GM23338 (cell line): ENCODE measurements at places on chromosomes 3 and 15.

- DNase-seq: no peak
Measured at GRCh38 chr3:4825436-4826236, 153.6 kb upstream of the BHLHE40 start.

DNA sequence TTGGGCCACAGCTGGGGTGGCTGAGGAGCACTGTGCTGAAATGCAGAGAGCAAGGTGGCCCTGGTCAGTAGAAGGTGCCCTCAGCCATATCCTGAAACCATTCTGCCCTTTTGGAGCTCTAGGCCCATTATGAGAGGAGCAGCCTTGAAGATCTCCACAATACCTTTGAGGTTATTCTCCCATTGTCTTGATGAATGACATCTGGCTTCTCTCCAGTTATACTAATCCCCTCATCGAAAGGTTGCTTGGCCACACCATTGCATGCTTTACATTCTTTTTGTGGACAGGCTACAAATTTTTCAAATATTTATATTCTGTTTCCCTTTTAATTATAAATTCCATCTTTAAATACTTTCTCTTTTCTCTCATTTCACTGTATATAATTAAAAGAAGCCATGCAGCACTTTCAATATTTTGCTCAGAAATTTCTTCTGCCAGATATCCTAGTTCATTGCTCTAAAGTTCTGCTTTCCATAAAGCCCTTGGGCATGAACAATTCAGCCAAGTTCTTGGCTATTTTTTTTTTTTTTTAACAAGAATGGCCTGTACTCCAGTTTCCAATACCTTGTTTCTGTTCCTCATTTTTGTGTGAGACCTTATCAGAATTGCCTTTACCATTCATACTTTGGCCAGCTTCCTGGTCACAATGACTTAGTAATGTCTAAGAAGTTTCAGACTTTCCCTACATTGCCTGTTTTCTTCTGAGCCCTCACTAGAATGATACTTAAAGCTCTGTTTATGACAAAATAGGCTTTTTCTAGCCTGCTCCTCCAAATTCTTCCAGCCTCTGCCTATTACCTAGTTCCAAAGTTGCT lies 138.9 kb upstream of the SGO1 start:
- no peak for DNase-seq

- no peak for DNase-seq
Measured at GRCh38 chr3:30248423-30248822, 358.0 kb upstream of the TGFBR2 start.

DNA sequence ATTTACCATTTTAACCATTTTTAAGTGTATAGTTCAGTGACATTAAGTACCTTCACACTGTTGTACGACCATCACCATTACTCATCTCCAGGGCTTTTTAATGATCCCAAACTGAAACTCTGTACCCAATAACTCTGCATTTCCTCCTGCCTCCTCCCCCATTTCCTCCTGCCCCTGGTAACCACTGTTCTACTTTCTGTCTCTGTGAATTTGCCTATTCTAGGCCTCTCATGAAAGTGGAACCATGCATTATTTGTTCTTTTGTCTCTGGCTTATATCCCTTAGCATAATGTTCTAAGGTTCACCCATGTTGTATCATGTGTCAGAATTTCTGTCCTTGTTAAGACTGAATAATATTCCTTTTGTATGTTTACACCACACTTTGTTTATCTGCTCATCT lies 154.2 kb downstream of the MECOM start:
- no peak for DNase-seq

DNA sequence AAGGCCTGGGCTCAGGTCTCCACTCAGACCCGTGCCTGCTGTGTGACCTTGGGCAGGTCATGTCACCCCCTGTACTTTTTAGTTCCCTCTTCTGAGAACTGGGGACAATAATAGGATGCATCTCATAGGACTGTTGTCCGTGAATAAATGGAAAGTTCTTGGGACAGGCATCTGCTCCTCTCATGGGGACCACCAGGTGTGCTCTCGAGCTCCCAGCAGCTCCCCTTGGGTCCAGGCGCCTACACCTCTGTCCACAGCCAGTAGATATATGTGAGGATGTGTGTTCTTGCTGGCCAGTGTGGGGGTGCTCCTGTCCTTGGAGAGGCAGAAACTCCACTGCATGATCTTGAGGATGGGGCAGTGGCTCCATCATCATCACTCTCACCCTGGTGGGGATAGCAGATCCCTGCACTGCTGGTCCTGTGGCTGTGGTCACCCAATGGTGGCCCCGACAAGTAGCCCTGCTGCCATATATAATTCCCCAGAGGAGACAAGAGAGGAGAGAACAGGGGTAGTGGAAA lies 257.6 kb upstream of the TLE3 start:
- no peak for DNase-seq

DNA sequence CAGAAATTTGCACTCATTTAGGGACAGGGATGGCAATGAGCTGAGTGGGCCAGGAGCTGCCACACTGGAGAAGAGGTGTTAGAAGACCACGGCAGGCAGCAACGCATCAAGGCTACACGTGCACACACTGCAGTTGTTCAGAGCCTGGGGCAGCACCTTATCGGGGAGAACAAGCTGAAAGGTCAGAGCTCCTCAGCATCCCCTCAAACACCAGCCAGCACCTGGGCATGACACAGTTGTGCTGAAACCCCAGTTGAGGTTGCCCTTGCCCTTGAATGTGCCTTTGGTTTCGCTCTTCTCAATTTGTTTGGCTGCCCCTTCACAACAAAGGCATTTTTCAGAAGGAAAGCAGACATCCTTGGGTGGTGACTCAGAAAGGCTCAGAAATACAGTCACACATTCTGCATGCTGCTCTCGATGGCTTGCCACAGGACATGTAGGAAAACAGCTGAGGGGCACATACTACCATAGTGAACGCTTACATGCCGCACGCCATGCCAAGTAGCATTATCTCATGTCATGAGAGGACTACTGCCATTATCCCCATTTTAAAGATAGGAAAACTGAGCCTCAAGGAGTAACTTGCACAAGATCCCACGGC lies 57.6 kb downstream of the ST8SIA2 start:
- DNase-seq: no peak

DNA sequence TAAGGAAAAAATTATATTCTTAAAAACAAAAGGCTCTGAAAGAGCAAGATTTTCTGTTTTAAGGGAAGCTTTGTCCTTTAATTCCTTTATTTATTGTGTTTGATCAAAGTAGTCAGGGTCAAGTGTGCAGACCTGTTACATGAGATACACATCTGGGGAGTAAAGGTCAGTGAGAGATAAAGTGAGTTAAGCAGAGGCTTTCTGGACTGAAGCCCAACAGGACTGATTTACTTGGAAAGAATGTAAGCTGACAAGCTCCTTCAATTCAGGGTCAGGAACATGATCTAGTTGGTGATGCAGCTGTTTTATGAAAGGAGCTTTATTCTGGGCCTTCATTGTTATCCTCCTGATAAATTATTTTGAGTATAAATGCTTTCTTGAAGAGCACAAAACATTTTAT lies 20.7 kb upstream of the OTOL1 start:
- DNase-seq: no peak

- DNase-seq: no peak
Measured at GRCh38 chr3:172592898-172593669, 69.9 kb upstream of the TNFSF10 start.

DNA sequence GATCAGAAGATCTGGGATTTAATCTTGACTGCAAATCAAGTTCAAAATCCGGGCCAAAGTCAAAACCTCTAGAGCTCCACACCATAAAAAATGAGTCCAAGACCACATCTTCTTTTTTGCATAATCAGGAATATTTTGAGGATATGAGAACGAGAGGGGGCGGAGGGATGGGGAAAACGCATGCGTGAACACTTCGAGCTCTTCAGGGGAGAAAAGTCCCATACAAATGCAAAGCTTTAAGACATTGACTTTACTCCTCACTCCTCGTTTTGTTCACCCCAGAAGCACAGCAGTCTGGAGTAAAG lies 68.2 kb downstream of the SUMF1 start:
- no peak for DNase-seq

DNA sequence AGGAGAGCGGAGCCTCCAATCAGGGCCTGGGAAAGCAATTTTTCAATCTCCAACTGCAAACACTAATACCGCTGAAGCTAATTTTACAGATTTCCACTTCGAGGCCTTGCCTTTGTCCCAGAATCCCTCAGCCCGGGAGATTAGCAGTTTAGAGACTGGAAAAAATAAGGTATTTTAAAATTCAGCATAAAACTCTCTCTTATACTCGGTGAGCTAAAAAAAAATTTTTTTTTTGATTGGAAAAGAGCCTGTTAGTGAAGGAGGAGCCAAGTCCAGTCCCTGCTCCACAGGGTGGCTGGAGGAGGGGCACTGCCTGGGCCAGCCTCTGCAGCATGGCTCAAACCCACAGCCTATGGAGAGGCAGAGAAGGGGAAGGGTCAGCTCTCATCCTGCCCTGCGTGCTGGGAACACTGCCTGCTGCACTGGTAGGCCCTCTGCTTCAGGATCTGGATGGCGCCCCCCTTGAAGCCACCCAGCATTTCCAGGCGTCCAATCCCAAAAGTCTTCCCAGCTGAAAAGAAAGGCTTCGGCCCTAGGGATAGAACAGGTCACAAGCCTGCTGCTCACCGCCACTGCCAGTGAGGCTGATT lies 48.9 kb downstream of the CACNA2D2 start:
- DNase-seq: peak; percentile 58

DNA sequence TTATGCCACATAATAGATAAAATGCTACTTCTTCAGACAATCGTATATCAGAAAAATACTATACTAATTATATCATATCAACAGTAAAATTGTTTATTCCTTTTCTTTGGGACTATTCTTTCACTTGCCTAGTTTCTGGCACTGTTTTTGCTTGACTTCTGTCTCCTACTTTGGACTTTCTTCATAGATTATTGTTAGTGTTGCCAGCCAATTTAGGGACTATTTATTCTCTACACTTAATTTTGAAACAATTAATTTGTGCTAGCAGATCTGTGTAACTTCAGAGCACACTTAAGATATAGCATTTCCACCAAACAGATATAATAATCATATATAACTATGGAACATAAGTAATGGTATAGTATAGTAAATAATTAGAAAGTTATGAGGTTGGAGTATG lies 305.6 kb downstream of the CADM2 start:
- no peak for DNase-seq

DNA sequence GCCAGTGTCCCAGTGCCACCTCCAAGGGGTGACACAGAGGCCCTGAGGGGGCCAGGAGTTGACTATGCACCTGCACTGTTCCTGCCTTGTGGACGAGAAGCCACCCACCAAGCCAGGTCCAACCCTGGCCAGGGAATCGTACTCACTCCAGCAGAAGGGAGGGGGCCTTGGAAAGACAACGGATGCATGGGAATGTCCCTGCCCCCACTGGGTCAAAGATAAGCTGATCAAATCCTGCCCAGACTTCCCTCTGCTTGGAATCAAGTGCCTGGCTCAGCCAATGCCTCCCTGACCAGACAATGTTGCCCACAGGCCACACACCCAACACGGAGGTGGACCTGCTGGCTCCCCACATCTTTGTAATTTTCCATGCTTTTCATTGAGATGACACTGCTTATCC lies 23.9 kb downstream of the CACNA2D2 start:
- DNase-seq: no peak

- DNase-seq: no peak
Measured at GRCh38 chr15:84874981-84875699, 9.3 kb upstream of the SLC28A1 start.

DNA sequence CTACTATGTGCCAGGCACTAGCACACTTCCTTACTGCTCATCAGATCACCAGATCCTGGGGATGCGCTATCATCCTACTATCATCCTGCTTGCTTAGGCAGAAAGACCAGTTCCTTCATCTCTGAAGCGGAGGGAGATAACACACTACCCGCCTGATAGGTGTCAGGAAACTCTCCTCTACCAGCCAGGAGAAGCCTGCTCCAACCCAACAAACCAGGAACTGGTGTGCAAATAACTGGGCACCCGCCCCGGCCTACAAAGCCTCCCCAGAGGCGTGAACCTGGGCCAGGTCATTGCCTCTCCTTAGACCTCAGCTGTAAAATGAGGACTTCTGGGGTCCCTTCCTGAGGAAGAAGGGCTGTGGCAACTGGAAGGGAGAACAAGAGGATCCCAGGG lies 61.5 kb downstream of the HOMER2 start:
- no peak for DNase-seq

DNA sequence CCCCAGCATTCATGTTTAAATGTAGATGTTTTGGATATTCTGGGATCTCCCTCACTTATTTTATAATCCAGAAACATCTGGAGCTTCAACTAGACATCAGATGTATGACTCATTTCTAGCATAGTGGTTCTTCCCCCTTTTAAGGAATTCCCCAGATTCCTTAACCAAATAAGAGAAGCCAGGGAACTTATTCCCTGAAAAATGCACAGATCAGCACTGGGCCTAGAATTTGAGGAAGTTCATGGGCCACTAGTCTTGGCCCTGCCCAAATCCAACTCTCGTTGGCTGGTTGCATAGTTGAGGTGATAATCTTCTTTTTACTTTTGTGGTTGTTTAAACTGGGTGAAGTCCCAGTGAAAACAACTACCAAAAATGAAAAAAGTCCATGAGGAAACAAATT lies 20.4 kb downstream of the RARRES1 start:
- DNase-seq: no peak

DNA sequence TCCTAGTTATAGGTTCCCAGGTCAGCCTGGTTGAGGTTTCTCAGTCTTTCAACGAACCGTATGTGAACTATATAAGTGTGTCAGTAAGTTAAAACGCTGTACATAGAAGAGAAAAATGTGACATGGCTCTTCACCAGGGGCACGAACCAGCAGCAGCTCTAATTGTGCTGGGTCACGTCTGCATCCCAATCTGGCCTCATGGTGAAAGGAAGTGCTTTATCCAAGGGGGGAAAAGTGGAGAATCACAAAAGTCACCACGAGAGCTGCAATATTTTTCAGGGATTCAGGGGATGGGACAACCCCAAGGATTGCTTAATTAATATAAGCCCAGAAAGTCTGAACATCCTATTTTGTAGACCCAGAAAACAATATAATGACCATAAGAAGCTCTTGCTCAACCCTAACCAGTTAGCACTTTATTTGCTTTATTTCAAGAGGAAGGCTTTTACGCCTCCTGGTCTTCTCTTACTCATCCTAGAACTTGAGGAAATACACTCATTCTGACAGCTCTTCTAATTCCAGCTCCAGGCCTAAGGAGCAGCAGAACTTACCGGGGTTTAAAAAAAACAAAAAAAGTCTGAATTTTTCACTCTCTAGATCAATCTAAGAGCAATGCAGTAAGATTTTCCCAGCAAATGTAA lies 16.5 kb downstream of the ANXA2 start:
- no peak for DNase-seq

GRCh38 chr3:38331257-38332022 lies 15.1 kb upstream of the XYLB start:
- no peak for DNase-seq

DNA sequence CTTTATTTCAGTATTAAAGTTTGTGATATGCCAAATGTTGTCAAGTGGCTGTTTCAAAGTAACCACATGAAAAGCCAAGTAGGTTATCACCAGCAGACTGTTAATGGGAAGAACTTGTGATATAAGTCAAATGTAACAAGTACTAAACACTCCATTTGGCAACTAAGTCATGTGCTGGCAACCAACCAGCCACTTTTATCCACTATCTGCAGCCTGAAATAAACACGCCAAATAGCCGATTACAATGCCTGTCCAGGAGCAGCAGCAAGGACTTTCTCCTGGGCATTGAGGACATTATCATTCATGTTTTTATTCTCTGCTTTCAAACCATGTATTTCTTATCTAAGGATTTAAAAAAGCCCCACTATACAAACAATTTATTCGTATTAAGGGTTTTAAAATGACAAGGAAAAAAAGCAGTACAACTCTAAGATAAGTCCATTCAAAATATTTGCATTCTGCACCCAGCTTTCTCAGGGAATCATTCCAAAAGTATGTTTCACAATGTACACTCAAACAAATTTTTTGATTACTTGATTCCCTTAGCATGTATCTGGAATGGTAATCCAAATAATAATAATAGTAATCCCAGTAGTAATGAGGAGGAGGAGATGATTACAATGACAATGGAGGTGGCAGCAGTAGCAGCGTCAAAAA lies 448.6 kb downstream of the ERC2 start:
- no peak for DNase-seq
